Ovary (tissue), 10 donors: ENCODE measurements at places on chromosomes 2 and 18. TPM values are rescaled to one million over a fixed set of nuclear protein-coding genes. Genes with fewer than 3 reads are reported as not detected.

ABCG5 gene
- not detected for total RNA-seq

DNA sequence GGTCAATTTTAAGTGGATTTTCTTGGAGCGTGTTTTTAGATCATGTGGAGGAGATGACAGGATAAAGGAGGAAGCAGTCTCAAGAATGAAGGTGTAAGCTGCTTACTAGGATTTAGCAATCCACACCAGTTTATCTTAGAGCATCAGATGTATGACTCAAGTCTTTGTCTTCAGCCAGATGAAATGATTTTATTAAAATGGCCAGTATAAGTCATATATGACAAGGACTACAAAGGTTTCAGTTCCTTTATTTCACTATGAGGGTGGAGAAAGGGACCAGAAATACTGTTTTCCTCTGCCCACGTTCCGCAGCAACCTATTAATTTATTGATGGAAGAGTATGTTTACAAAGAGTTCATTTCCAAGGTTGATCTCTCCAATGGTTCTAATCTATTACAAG is 970.5 kb upstream of the SLC39A10 start:
- DNase-seq = no peak

EIF2AK3 gene
- total RNA-seq = 15.1 TPM

GRCh38 chr18:7898181-7898580 is 331.1 kb downstream of the PTPRM start:
- DNase-seq = no peak

MDH1B gene
- 1.7 TPM for total RNA-seq

DNA sequence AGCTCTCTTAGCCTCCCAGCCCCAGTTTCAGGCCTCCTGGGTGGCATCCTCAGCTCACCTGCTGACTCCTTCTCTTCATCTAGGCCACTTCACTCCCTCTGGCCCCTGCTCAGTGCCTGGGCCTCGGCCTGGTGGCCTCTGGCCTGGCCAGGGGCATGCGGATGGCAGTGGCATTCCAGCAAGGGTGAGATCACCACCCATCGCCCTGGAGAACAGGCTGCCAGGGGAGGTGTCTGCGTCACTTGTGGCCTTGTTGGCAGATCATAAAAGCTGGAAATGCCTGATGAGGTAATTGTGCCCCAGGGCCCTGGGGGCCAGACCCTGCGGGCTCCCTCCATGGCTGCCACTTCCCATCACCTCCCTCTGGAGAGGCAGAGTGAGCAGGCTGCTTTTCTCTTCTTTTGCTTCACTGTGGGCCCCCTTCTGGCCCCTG is 72.5 kb upstream of the SMAD2 start:
- no peak for DNase-seq

DNA sequence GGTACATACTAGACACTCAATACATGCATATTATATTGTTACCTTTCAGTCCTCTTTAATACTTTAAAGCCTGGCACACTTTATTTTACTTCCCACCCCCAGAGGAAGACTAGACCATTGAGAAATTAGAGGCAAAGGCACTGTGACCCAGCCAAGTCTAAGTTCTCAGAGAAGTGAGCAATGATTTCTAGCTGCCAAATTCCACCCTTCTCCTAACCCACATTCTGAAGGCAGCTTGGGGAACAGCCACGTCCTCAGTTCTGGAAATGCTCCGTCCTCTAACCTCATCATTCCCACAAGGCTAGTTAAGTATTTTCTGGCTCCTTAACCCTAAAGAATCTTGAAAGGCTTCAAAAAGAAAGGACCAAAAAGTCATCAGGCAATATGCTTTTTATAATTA is 86.6 kb downstream of the COL5A2 start:
- peak; percentile 31 for DNase-seq

HOXD13 gene
- total RNA-seq = not detected

GRCh38 chr18:9057646-9058045 is 44.9 kb upstream of the NDUFV2 start:
- no peak for DNase-seq

DNA sequence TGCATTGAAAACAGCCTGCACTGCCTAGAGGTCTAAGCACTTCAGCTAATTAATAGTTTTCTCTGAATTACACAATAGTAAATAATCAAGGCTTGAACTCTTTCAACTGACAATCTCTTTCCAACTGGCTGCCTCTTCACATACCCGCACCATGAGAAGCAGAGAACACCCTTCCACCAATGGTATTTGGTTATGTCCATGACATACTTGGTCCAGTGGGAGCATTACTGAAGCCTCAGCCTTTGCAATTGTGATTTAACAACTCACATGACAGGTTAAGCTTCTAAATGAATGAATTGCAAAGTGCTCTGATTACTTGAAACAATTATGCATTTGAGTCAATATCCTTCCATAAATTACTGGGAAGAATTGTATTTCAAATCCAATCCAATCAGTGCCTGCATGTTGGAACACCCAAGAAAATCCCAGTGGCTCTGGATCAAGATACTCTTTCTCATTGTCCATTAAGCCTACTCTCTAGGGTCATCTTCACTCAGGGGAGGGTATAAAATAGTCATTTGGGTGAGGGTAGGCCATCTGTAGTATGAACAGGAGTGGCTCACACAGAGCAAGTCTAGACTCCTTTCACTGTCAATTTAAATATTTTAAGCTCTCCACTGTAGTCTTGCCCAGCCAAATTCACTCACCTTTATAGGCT is 101.1 kb downstream of the HS1BP3 start:
- no peak for DNase-seq

DNA sequence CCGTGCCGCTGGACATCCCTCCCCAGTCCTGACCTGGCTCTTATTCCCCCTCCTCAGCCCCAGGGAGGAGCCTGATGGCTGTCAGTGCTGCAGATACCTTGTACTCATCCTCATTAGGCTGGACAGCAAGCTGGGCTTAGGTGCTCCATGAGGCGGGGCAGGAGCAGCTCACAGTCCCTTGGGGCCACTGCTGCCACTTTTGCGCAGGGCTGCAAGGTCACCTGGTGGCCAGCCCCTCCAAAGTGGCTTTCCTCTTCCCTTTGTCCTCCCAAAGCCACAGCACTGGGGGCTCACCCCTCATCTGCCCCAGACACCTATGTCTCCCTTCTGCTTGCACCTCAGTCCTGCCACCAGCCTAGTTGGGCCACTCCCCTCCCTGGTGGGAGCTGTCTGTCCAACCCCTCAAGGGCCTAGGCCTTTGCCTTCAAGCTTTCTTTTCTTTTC is 60.8 kb downstream of the FAM168B start:
- no peak for DNase-seq

DNA sequence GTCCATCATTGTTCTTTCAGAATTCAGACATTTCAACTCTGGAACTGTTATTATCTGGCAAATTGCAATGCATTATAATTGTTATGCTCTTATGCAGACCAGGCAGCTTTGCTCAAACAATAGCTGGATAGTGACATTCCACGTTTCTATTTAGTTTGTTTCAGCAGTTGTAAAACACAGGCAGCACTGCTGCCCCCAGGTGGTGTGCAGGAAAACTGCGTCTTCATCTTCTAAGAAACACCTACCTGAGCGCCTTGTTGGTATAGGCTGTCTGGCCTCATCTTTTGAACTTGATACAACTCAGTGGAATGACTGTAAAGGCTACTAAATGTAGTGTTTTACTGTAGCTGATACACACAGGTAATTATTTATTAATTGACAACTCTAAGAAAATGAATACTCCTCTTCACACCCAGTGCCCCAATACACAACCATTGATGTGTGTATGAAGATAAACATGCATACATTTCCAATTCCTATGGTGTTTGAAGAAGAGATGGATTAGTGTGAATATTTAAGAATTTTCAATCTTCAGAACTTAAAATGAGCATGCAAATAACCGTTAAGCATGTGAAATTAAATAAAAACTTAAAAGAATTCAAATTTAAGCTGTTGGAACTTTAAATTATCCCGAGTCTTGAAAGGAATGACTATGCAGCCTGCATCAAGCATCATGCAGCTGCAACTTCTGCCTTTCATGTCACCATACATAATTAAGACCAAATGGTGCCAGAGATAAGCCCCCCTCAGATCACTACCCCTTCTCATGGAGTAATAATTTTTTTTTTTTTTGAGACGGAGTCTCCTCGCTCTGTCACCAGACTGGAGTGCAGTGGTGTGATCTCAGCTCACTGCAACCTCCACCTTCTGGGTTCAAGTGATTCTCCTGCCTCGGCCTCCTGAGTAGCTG is 85.6 kb downstream of the CD8B2 start:
- no peak for DNase-seq

DNA sequence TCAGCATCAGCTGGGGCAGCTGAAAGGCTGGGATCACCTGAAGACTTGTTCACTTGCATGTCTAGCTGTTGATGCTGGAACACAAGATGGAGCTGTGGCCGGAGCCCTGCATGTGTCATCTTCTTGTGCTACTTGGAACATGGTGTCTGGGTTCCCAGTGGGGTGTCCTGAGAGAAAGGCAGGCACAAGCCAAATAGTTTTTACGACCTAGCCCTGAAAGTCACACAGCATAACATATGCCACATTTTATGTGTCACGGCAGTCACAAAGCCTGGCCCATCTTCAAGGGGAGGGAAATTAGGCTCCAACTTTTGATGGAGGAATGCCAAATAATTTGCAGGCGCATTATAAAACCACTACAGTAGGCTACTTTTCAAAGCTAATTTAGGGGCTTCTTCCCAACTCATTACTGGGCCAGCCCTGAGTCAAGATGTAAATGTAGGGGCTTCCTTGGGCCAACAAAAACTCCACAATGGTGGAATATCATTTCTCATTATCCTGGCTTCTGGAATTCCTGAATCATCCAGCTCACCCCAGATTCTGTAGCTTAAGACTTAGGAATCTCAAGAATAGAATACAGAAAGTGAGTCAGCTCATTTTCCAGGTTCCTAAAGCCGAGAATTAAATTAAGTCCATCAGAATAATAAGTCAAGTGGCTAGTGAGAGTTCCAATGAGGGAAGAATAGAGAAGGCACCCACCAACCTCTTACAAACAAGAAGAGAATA is 543.0 kb downstream of the TNS1 start:
- no peak for DNase-seq

- no peak for DNase-seq
Observed at GRCh38 chr2:96397756-96398530, 62.4 kb downstream of the NCAPH start.

- DNase-seq = no peak
Observed at GRCh38 chr2:55672630-55673029, 21.0 kb downstream of the PNPT1 start.

GRCh38 chr2:96869281-96869821 is 529 bp downstream of the SEMA4C start:
- peak; percentile 88 for DNase-seq

GRCh38 chr2:240997141-240997855 is 1.1 kb upstream of the SNED1 start:
- DNase-seq = no peak

- DNase-seq = no peak
Observed at GRCh38 chr18:56910237-56910636, 236.7 kb upstream of the BOD1L2 start.

- DNase-seq = no peak
Observed at GRCh38 chr2:233368756-233369155, 14.5 kb downstream of the DGKD start.

DNA sequence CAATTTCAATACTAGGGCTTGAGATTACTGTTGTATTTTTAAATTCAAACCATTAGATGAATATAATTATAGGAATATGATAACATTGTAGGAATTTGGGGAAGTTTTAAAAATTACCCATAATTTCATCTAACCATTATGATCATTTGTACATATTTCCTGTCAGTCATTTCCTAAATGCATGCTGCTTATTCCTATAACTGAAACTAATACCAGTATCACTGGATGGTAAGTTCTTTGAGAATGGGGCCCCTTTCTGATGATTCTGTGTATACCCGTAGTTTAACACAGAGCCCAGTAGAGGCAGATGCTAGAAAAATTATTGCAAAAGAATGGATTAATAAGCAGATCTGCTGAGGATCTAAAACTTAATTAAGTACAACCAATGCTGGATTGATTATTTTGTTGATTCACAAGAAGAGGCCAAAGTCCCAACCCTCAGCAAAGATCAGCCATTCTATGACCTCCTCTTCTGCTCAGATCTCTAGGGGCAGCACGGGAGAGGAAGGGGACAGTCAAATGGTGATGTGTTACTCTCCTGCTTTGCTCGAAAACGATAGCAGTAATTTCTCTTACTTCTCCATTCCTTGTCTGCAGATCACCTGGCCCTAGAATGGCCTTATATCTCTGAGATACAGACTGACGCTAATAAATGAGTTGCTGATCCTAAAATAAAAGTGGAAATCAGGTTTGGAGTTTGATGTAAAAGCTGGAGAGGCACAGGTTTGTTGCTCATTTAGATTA is 69.5 kb upstream of the PELI1 start:
- no peak for DNase-seq

- no peak for DNase-seq
Observed at GRCh38 chr2:237682856-237683670, 55.7 kb downstream of the LRRFIP1 start.

GRCh38 chr2:10329880-10330699 is 27.4 kb downstream of the HPCAL1 start:
- DNase-seq = no peak

PLGLB1 gene
- total RNA-seq = 2.4 TPM

- peak; percentile 43 for DNase-seq
Observed at GRCh38 chr18:48153613-48154481, 223.4 kb upstream of the SMAD2 start.

CYTIP gene
- total RNA-seq = 1.4 TPM

- no peak for DNase-seq
Observed at GRCh38 chr2:54206596-54206995, 49.4 kb downstream of the TSPYL6 start.

CELF4 gene
- 1.1 TPM for total RNA-seq

DNA sequence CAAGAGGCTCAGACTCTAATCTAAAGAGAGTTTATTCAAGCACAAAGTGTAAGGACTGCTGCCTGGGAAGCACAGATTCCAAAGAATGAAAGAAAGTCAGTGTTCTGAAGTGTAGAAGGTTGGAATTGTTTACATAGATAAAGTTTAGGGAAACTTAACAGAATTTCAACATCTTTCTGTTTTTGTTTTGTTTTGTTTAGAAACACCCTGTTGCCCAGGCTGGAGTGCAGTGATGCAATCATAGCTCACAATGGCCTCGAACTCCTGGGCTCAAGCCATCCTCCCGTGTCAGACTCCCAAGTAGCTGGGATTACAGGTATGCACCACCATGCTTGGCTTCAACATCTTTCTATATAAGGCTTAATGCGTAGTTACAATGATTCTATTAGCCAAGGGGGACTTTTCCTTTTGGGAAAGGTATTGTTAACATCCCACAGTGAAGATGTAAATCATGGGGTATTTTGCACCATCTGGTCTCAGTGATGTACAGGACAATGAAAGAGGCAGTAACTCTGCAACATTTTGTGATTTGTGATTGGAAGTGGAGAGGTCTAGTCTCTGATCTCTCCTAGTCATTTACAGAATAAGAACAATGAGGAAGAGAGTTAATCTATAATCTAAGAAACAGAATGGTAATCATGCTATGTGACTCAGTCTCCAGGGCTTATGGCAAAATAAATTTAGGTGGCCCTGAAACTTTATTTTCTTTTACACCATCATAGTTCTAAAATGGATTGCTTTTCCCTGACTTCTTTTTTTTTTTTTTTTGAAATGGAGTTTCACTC is 45.6 kb upstream of the MSH6 start:
- DNase-seq = no peak

GRCh38 chr2:72994282-72994990 is 77.1 kb downstream of the SFXN5 start:
- peak; percentile 4 for DNase-seq

- peak; percentile 81 for DNase-seq
Observed at GRCh38 chr18:36187193-36187825, at the start of gene MOCOS. Gene MOCOS, plus strand, starts transcription at chr18:36187497. Its CDS starts 43 bp downstream, at chr18:36187540.

- no peak for DNase-seq
Observed at GRCh38 chr2:109554758-109555157, 59.0 kb downstream of the SEPTIN10 start.

GRCh38 chr2:175147186-175147585 is 20.8 kb downstream of the ATF2 start:
- DNase-seq = no peak
